ENCODE measurements at places on chromosomes 3 and 15. TPM values are rescaled to one million over a fixed set of nuclear protein-coding genes. Genes with fewer than 3 reads are reported as not detected.

The TEX9 gene
- total RNA-seq = 7.5 TPM

The CIB2 gene
- total RNA-seq = 8.2 TPM

GRCh38 chr3:37443363-37444035 lies 269.1 kb upstream of the LRRFIP2 start:
- DNase-seq = no peak

DNA sequence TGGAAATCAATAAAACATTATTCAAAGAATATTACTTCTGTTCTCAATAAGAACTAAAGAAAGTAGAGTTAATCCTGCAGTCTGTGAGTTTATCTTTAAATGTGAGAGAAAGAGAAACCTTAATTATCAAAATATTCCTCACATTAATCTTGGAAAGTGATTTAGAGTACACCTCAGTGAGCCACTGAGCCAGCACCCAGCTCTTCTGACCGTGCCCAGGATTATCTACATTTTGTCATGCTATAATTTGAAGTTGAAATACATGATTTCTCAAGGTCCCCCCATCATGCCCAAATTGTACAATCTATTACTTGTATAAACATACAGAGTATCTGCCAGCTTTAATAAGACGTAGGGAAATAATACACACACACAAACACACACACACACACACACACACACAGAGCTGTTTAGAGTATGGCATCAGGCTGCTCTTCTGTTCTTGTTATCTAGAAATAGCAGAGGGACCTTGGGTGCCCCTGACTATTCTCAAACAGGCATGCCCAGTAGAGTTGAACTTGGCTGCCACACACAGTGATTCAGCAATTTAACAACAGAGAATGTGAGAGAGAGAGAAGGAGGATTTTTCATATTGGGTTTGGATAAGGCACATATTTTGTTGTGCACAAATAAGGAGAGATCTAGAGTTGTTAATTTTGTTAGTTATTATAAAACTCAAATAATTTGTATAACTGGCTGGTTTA lies 74.4 kb downstream of the P2RY1 start:
- DNase-seq = peak; percentile 13

GRCh38 chr3:123799544-123800361 lies 84.4 kb downstream of the MYLK start:
- peak; percentile 93 for DNase-seq

DNA sequence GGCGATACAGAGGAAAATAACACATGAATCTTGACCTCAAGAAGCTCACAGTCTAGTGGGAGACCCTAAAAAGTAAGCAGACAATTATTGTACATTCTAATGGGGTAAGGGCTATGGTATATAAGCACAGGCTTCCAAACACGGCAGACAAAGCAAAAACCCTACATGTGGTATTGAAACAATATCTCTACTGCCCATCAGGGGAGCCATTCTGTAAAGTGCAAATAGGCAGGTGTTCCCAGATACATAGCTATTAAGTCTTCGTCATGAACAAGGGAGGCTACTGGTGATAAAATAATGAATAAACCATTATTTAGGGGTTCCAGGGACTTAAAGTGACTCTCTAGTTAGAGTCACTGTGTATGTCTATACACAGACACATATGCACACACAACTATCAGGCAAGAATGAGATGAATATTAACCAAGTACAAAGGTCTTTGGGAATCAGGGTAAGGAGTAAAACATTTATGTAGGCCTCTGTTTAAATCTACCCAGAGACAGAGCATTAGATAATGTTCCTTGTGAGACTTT lies 38.7 kb upstream of the ASB14 start:
- no peak for DNase-seq

DNA sequence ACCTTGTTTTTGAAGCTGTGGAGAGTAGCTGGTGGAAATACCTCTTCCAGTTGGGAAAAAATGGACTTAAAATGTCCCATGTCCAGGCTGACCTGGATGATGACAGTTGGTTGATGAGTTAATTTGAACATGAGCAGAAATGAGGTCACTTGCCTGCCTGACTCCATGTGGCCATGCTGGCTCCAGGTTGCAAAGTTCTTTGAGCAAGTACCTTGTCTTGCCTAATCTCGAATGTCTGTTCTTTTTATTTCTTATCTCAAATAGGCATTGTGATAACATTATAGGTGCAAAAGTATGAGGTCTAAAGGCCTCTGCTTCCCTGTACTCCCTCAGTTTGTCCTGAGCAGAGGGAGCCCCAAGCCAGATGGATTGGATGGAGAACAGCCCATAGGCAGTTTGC lies 9.0 kb downstream of the MAPKBP1 start:
- no peak for DNase-seq
